T-helper 1 cell (primary cell): ENCODE measurements at places on chromosomes 16 and 17.

DNA sequence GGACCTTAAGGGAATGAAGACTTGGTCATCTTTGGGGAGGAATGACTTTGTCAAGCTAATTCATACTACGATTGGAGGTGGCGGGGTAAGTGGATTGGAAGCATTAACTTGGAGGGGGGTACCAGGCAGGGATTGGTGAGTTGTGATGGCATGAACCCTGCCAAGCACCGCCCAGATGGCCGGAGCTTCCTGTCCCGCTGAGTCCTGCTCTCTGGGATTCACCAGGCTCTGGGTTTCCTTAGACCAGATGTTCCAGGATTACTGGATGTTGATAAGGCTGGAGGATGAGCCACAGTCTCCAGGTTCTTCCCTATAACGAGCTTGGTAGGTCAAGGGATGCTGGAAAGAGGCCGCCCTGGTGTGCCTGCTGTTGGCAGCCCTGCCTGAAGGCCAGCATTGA lies 154.9 kb downstream of the SDK2 start:
- DNase-seq = no peak

- no peak for DNase-seq
Measured at GRCh38 chr16:9607515-9608230, 516.2 kb downstream of the HAPSTR1 start.

- no peak for DNase-seq
Measured at GRCh38 chr16:79847101-79847500, 246.6 kb upstream of the MAF start.

- DNase-seq = no peak
Measured at GRCh38 chr17:80313160-80313829, 52.6 kb downstream of the RNF213 start.

- DNase-seq = no peak
Measured at GRCh38 chr17:49362723-49363117, 670 bp upstream of the ZNF652 start.

GRCh38 chr16:22098405-22099255 lies 6.3 kb downstream of the VWA3A start:
- DNase-seq = no peak

DNA sequence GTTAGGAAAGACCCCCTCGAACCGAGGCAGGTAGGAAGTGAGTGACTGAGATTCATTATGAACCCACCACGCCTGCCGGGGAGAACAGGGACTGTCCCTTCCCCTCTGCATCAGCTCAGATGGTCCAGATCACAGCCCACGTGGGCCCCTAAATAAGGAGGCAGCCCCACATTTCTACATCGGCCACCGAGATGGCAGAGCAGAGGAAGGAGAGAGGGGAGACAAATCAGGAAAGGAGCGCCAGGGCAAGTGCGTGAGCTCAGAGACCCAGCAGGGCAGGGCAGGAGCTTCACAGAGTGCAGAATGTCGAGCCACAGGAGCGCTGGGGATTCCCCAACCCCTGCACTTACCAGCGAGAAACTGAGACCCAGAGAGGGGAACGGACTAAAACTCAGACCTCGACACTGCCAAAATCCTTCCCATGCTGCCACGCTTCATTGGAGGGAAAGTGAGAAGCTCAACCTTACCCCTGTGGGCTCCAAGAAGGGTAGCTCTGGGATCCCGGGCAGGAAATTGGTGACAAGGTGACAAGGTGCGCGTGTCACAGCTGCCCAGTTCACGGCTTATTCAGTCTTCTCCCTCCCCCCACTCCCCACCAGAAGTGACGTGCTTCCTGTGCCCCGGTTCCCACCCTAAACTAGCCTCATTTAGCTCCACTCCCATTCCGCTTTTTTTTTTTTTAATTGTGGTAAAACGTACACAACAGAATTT lies at the start of gene ICAM2:
Gene ICAM2, minus strand, starts transcription at position 578 of the 711 bp plus-strand sequence. CDS start 13,942 bp downstream, outside the sequence.
- DNase-seq = peak; percentile 94

GRCh38 chr16:50275098-50275415 lies 8.7 kb downstream of the ADCY7 start:
- no peak for DNase-seq

DNA sequence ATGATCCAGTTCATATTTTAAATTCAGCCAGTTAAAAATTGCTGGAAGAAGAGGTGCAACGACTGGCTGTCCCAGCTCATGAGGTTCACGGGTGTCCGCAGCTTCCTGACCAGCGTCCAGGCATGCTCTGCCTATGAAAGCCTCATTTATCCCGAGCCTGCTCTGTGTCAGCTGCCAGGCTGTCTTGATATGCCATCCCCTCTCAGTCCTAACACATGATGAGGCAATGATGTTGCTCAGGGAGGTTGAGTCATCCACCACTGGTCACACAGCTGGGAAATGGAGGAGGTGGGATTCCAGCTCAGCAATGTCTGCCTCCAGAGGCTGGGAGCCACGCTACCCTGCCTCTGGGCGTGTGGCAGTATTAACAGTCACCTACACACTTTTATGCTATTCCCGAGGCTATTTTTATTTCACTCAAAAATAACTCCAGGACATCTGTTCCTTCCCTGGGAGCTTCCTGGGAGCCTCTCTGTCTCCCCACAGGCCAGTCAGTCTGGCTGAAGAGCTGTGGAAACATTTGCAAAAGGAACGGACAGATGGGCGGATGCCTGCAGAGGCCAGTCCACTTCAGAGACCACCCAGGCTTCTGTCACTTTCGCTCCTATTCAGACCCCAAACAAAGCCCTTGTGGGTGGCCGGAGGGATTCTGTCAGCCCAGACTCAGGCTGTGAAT lies 22.5 kb downstream of the RAB11FIP4 start:
- no peak for DNase-seq

DNA sequence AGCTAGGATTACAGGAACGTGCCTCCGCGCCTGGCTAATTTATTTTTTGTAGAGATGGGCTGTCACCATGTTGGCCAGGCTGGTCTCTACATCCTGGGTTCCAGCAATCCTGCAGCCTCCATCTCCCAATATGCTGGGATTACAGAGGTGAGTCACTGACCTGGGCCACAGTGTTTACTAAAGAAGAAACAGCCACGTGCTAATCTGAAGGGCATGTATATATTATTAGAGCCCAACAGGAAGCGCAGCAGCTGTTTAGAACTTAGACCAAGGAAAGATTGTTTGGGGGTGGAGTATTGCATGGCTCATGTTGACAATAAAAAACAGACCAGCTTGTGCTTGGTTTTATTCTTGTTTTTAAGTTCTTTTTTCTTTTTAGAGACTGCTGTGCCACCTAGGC lies 60.2 kb downstream of the HAPSTR1 start:
- no peak for DNase-seq

GRCh38 chr16:54648575-54648974 lies 282.1 kb upstream of the IRX5 start:
- no peak for DNase-seq

- no peak for DNase-seq
Measured at GRCh38 chr17:17341452-17341851, 38.3 kb downstream of the NT5M start.

GRCh38 chr16:27154705-27155521 lies 48.4 kb upstream of the KDM8 start:
- peak; percentile 16 for DNase-seq

- DNase-seq = no peak
Measured at GRCh38 chr17:71777048-71777640, 343.7 kb upstream of the SOX9 start.

DNA sequence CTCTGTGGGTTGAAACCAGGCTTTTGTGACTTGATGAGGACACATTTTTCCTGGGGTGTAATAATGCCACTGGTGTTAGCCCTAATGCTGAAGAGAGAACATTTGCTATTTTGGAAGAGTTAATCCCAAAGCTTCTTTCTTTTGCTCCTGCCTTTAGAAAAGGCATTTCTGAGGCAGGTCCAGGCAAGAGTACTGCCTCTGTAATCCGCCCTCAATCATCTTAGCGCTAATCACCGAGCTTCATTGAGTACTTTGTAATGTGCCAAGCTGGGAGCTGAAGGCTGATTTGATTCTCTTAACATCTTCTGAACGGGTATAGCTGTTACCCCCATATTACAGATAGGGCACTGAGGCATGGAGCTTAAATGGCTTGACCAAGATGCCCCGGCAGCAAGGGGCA lies 60.3 kb downstream of the AKAP1 start:
- no peak for DNase-seq

- no peak for DNase-seq
Measured at GRCh38 chr16:85667261-85667660, 21.5 kb downstream of the GINS2 start.

DNA sequence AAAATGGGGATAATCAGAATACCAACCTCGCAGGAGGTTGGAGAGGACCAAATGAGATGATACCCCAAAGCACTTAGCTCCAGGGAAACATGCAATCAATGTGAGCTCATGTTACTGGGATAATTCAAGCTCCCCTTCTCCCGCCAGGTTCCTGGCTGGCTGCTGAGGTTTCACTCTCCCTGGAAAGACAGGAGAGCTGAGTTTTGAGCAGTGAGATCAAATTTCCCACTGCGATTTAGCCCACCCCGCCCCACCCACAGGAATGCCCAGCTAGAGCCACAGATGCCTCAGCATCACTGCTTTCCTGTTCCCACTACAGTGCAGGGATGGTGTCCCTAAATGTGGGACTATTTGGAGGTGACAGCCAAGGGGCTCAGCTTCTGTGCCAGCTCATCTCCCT lies 56.7 kb downstream of the ZNF423 start:
- no peak for DNase-seq

DNA sequence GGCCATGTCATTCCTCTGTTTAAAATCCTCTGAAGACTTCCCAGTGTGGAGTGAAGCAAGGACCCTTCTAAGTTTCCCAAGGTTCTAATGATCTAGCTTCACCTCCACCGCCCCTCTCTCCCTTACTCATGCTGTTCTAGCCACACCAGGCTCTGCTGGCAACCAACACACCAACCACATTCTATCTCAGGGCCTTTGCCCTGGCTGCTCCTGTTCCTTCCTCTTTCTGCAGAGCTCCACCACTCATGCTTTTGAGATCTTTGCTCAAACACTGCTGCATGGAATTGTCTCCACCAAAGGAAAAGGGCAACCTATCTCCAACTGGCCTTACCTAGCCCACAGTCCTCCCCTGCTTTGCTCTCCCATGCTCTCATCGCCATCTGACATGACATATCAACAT lies 128.7 kb downstream of the XYLT1 start:
- no peak for DNase-seq

DNA sequence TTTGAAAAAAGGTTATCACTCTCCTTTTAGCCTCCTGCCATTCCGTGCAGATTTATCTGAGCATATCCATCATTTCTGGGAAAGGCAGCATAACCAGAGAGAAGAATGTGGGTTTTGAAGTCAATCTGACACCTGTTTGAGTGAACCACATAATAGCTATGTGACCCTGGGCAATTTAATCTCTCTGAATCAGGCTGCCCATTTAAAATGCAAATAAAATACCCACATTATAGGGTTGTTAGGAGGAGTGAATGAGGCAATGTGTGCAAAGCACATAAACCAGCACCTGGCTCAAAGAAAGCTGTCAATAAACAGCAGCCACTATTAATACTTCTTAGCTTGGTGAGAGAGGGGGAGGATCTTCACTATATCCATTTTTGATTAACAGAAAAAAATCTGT lies 88.0 kb downstream of the CACNG1 start:
- no peak for DNase-seq

DNA sequence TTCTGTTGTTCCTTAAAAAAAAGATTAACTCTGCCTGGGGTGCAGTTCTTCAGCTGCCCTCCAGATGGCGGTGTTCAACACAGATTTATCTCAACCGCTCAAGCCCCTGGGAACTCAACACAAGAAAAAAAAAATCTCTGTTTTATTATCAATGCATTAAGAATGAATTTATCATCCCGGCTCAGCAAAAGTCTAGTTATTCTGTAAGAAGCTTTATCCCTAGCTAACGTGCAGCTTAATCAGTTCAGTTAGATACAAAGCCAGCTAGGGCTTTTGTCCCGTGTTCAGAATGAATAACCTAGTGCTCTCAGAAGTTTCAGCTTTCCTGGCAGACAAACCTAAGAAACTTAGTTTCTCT lies 475.9 kb upstream of the CCL2 start:
- DNase-seq = peak; percentile 8

GRCh38 chr16:87368029-87368770 lies 15.4 kb downstream of the FBXO31 start:
- DNase-seq = no peak

- no peak for DNase-seq
Measured at GRCh38 chr17:28477928-28478327, 4.5 kb downstream of the SLC13A2 start.

DNA sequence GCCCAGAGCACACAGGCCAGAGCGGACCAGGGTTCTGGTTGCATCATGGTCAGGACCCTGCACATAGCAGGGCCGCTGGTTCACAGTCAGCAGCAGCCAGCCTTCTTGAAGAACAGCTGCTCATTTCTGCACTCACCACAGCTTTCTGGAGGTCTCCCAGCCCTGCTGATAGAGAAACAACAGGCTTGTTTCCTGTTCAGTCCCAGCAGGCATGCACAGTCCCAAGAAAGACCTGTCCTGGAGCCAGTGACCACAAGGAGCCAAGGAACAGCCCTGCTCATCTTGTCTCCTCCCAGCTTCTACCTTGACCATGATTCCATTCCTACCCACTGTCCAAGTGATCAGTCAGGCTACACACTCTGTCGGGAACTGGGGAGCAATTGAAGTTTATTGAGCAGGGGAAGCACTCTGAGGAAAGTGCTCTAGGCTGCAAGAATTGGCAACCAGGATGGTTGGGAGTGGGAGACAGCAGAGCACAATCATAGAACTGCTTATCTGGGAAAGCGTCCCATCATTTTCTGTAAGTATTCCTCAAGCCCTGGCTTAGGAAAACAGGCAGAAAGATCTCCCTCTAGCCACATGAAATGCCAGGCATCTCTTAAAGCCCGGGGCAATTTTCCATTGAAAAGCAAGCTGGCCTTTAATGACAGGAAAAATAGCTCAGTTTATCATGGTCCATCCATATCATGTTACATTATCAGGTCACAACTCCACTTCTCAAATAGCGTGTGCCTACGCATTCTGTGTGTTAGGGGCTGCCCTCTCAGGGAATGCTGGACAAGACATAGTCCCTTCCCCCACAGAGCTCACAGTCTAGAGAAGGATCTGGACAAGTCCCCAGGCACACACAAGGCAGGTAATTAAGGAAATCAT lies 155.4 kb upstream of the FOXF1 start:
- DNase-seq = no peak

DNA sequence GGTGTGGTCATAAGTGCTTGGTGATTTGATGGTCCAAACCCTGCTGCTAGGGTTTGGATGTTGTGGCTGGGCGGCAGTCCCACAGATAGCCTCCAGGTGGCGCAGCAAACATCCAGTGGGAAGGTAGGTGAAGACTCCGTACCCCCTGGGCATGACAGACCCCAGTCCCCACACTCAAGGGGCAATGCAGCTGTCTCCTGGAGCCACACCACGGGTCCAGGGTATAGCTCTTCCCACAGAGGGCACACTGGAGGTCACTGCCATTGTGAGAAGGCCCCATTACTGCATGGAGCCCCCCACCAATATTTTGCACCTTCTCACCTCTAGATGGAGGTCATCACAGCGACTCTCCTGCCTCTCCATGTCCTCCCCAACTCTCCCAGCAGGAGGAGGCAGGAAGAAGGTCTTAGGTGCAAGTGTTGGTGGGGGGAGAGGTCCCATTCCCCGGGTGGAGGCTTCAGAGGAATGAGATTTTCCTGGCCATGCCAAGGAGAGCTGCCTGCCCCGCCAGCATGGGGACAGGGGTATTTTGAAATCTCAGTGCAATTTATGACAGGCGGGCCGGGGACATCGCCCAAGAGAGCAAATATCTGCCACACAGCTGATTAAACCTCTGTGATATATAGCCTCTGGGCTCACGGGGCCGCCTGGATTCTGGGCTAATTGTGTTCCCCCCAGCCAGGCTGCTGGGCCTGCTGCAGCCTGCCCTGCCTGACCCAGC lies 17.1 kb upstream of the C17orf113 start:
- peak; percentile 30 for DNase-seq
